Gastroesophageal sphincter (tissue), 4 donors: ENCODE measurements at places on chromosomes 1 and 21.

DNA sequence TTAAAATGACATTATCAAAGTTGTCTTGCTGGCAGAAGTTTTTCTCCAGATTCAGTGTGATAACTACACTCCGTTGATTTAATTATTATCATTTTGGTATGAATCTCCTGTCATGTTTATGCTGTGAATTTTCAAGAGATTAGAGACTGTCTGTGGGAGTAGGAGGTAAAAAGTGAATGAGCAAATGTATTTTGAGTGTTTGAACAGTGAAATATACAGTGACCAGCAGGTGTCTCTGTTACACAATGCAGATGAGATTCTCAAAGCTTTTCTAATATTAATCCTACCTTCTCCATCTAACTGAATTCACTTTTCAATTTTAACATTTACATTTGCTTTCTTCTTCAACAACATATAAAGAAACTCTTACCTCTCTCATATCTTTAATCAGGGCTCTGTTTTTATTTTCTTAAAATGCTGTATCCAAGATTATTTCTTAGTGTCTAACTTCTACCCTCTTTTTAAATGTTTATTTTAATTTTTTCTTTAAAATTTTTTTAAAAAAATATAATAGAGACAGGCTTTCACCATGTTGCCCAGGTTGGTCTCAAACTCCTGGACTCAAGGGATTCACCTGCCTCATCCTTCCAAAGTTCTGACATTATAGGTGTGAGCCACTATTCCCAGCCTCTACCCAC lies 20.9 kb upstream of the HSPA13 start:
- ATAC-seq: no peak

- ATAC-seq: peak; percentile 69
Measured at GRCh38 chr1:235866205-235866912, at the start of gene LYST. Gene LYST, minus strand, starts transcription at chr1:235866906. Its CDS starts 36,489 bp downstream, at chr1:235830417.

GRCh38 chr21:18529254-18529653 lies 125.7 kb upstream of the TMPRSS15 start:
- no peak for ATAC-seq

DNA sequence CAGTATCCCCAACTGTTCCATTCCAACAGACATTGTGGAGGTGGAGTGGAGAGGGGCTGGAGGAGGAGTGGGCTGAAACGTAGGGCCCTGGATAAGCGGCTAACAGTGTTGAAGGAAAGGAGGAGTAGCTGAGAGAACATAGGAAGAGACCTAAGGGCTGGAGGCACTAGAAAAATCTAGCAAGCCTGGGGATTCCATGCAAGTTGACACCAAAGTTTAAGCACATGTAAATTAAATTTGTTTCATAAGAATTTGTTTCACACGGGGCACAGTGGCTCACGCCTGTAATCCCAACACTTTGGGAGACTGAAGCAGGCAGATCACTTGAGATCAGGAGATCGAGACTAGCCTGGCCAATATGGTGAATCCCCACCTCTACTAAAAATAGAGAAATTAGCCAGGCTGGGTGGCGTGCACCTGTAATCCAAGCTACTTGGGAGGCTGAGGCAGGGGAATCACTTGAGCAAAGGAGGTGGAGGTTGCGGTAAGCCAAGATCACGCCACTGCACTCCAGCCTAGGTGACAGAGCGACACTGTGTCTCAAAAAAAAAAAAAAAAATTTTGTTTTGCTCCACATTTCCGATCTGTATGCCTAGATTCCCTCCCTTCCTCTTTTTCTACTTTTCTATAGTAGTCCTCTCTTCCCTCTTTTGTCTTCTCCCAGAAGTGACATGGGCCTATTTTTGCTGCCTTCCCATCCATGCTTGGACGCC lies 530 bp upstream of the CD244 start:
- ATAC-seq: no peak

DNA sequence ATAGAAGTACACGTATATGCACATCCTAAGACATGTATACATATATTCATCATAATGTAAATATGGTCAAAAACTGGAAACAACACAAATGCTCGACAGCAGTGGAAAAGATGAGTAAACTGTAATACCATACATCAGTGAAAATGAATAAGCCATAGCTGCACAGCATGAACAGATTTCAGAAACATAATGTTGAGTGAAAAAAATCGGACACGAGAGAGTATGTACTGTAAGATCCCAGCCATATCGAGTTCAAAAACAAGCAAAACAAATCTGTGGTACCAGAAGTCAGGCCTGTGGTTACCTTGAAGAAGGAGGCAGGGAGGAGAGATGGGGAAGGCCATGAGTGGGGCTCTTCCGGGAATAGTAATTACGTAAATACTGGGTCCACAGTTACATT lies 90.4 kb downstream of the GLIS1 start:
- no peak for ATAC-seq

GRCh38 chr1:184743062-184743756 lies 11.4 kb downstream of the EDEM3 start:
- no peak for ATAC-seq

DNA sequence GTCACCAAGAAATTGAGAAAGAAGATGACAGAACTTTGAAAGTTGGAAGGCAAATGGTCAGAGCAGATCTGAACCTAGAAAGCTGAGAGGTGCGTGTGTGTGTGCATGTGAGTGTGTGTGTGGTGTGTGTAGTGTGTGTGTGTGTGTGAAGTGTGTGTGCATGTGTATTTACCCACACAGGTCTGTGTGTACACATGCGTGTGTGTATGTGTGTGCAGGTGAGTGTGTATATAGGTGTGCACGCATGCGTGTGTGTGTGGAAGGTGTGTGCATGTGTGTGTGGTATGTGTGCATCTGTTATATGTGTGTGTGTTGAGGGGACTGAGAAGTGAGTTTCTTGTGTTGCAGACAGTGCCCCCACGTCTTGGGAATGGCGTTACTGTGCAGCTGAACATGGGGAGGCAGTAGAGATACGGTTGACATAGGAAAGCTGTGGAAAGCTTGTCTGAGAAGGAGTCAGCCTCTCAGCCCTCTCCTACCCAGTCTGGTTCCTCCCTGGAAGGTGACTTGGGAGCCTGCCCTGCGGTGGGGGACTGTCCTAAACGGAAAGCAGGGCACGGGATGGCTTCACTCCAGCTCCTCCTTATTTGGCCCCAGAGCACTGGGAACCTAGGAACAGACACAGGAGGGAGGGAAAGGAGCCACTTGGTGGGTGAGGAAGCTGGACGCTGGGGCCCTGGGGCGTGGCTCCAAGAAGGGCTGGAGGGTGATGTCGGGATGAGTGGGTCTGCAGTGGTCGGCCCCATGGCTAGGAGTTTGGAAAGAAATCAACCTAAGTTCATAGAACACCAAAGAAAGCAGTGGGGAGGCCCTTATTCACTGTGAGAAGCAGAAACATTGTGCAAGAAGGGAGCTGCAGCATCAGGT lies 97.2 kb downstream of the PCBP3 start:
- no peak for ATAC-seq

GRCh38 chr1:175713381-175713780 lies 30.0 kb downstream of the TNR start:
- no peak for ATAC-seq

DNA sequence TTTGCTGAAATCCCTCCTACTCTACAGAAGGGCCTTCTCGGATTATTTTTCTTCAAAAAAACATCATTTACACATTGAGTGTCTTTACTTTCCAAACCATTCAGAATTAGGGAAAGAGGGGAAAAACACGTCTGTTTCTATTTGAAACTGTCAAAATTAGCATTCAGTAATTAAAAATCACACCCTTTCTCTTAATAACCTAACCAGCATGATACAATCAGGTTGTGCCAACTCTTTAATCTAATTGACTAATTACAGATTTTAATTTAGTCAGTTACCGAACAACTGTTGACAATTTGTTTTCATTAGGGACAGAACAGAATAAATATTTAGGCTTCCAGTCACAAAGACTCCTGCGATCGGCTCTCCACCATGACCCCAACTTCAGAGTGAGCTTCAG lies 18.8 kb downstream of the SSBP3 start:
- ATAC-seq: no peak

- ATAC-seq: peak; percentile 75
Measured at GRCh38 chr1:204265665-204266064, 51.9 kb upstream of the GOLT1A start.

DNA sequence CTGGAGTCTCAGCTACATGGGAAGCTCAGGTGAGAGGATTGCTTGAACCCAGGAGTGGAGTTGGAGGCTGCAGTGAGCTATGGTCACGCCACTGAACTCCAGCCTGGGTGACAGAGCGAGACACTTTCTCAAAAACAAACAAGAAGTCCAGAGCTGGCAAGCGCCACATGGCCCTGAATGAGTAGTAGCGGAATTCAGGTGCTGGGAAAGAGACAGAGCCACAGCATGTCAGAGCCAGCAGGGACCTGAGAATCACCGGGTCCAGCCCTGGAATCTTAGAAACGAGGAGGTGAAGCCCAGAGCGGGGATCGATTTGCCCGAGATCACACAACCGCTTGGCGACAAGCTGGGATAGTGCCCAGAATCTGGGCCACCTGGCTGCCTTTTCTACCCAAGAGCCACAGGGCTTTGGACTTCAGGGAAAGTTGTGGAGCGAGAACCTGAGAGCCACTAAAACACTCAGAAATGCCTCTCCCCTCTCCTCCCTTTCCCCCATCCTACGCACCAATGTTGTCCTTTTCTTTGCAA lies 9.8 kb downstream of the ARL8A start:
- ATAC-seq: no peak

- ATAC-seq: no peak
Measured at GRCh38 chr1:193979219-193979618, 792.8 kb upstream of the B3GALT2 start.

DNA sequence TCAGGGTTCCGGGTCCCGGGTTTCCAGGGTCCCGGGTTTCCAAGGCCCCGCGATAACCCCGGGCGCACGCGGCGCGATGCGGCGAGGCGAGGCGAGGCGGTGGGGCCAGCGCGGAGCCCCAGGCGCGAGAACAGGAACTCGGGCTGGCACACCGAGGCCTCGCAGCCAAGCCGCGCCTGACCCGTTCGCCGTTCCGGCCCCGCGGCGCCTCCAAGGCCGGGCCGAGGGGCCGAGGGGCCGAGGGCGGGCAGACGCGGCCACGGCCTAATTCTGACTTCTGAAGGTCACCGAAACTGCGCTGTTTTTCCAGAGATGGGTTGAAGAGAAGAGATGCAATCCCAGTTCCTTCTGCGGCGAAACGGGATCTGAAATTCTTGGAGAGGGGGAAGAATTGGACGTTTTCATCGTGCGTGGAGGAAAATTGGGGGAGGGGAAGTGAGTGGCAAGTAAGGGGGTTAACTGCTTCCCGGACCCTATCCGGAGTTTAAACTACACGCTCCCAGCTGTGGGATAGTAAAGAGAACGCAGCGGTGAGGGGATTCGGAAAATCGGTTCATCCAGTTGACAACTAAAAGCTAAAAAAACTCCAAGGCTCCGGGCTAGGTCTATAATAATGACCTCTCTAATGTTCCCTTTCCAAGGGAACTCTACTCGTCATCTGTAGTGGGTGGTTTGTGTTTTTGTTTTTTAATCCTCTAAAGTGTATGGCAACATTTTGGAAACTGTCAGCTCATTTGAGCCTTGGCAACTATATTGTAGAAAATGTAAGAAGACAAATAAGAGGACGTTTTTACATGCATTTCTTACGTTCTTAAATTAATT lies 8.2 kb downstream of the TBX15 start:
- ATAC-seq: no peak

- ATAC-seq: no peak
Measured at GRCh38 chr1:85911742-85912141, 203.5 kb upstream of the ZNHIT6 start.

DNA sequence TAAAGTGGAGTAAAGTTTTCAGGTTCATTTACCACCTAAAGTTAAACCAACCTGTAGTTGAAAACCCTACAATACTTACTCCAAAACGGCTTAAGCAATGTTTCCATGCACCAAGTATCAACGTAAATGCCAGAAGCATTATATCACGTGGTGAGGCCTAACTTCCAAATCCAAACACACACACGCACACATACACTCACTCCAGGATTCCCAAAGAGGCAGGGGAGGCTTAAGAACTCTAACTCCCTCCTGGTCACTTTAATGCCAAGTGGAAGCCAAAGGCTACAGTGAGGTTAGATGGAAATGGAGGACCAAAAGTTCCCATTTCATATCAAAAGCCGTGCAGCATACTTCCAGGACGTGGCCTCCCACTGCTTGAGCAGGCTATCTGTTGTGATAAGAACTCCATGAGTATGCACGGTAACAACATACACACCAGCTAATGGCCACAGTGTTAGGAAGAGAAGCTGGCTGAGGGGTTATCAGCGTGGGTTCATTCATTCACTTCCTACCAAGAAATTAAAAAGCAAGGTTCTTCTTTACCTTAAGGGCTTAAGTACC lies 224.1 kb downstream of the SLC45A1 start:
- ATAC-seq: no peak

DNA sequence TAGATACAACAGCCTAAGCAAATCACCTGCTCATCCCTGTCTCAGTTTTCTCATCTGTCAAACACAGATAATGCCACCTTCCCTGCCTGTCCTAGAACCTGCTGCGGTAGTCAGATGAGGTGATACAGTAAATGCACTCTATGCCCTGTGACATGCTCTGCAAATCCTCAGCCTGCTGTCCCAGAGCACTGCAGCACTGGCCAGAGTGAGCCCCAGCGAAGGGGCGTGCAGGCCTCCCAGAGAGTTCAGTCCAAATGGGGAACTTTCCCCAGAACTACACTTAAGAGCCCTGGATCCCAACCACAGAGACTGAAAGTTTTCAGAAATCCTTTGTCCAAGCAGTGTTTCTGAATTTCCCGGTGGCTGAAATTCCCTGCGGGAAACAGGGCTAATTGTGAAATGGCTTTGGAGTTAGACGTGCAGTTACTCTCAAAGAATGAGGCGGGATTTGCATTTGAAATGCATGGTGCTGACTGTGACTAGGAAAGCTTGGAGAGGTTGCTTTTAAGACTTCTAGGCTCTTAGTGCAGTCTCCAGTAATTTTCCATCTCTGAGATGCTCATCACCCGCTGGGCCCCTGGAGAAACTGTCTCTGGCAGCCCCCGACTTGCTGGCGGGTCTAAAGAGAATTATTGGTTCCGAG lies 206.5 kb upstream of the AJAP1 start:
- no peak for ATAC-seq

DNA sequence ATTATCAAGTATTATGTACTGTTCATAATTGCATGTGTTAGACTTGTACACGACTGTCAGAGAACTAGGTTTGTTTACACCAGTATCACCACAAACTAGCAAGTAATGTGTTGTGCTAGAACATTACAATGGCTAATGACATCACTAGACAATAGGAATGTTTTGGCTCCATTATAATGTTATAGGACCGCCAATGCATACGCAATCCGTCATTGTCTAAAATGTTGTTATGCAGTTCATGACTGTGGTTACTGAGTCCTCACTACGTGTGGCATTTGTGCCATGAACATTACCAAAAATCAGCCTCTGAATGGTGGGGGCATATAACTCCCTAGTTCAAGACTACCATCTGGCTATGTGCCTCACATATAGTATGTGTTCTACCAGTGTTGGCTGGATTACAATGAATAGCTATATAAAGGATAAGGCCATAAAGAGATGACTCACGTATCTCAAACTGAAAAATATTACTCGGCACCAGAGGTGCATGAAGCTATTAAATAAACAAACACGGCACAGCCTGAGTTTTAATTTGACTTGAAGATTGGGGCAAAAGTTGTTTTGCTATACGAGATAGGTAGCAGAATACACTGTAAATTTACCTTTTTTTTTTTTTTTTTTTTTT lies 89.1 kb upstream of the COL24A1 start:
- ATAC-seq: no peak
